Sciatic nerve (tissue), 2 donors: ENCODE measurements at places on chromosomes 6 and 20.

DNA sequence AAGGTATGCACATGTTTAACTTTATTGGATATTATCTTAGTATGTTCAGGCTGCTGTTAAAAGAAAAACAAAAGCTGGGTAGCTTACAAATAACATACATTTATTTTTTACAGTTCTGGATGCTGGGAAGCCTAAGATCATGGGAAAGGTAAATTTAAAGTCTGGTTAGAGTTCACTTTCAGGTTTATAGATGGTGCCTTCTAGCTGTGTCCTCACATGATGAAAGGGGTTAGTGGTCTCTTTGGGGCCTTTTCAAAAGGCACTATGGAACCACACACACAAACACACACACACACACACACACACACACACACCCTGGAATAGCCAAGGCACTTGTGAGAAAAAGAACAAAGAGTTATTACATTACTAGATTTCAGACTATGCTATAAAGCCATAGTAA is 805.8 kb upstream of the GJE1 start:
- DNase-seq: no peak

- DNase-seq: no peak
Measured at GRCh38 chr6:130973521-130974277, 89.3 kb downstream of the EPB41L2 start.

DNA sequence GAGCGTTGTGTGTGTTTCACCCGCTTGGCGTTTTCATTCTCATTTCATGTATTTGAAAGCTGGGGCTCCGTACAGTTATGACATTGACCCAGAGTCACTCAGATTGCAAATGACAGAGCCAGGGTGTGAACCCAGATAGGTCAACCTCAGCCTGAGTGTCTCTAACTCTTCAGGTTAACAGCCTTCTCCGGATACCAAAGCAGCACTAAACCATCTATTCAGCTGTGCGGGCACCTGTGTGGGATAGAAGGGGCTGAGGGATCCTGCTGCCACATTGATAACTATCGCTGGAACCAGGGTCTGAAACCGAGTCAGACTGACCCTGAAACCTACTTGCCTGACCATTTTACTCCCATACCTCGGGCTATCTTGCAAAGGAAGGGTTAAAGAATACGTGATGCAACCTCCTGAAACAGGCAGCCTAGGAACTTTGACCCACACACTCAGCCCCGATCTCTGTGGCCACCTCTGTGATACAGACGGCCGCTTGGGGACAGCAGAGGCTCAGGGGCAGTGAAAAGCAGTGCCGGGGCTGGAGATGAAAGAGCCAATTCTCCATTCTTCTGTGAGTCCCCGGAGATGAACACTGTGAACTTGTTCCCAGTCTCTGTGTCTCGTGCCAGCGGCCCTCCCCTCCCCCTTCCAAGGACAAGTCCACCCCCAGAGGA is 233.5 kb upstream of the QKI start:
- peak; percentile 88 for DNase-seq

DNA sequence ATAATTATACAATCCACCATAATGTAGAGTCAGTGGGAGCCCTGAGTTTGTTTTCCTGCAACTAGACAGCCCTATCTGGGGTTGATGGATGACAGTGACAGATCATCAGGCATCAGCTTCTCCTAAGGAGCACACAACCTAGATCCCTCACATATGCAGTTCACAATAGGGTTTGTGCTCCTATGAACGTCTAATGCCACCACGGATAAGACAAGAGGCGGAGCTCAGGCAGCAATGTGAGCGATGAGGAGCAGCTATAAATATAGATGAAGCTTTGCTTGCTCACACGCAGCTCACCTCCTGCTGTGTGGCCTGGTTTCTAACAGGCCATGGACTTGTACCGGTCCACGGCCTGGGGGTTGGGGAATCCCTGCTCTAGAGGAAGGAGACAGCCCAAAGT is 25.9 kb downstream of the EDEM2 start:
- no peak for DNase-seq

DNA sequence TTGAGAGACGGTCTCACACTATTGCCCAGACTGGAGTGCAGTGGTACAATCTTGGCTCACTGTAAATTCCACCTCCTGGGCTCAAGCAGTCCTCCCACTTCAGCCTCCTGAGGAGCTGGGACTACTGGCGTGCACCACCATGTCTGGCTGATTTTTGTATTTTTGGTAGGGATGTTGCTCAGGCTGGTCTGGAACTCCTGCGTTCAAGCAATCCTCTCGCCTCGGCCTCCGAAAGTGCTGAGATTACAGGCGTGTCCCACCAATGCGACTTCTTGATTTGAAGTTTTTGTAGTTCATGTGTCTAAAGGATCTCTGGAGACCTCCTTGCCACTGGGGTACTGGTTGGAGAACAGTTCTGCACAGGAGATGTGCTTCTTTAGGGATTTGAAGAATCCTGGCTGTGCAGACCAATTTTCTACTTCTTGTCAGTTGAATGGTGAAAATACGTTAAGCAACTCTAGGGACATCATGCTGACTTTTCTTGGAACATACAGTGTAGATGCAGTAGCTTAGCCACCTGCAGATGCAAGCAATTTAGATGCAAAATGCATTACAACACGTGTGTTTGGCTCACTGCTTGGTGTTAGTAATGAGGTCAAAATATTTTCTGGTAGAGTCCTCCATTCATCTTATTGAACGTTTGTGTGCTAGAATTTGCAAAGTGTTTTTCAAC is 28.2 kb downstream of the SYTL3 start:
- DNase-seq: no peak

DNA sequence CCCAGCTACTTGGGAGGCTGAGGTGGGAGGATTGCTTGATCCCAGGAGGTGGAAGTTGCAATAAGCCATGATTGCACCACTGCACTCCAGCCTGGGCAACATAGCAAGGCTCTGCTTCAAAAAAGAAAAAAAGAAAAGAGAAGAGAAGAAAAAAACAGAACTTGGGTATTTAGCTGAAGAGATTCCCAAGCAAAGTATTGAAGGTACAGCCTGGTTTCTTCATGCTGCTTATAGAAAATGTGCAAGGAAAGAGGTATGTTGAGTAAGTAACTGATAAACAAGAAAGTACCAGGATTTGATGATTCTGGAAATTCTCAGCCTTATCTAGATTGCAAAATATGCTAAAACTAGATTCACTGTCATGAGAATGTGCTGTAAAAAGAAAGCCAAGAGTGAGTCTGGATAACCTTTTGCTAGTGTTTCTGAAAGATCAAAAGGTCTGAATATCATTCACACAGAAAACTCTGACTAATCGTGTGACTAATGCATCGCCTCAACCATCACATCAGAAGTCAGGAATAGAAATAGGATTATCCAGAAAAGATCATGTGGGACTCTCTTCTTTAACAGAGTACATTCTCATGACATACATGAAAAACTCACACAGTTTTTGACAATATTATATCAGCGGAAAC is 32.4 kb upstream of the NOP56 start:
- DNase-seq: no peak

DNA sequence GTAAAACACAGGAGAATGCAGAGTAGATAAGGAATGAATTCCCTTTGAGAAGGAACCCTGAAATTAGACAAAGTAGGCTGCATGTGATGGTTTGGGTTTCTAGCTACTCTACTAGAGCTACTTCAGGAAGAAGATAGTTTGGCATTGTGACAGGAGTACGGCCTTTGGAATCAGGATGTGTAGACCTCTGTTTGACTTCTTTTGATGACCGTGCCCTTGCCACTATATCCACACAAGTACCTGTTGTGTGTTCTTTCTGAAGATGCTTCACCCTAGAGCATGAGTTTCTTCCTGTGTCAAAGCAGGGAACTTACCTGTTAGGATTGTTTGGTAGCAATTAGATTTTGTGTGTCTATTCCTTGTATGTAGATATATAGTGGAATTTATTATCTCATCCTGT is 41.7 kb downstream of the CD2AP start:
- no peak for DNase-seq
